ENCODE measurements at places on chromosomes 3 and 15. TPM values are rescaled to one million over a fixed set of nuclear protein-coding genes. Genes with fewer than 3 reads are reported as not detected.

DNA sequence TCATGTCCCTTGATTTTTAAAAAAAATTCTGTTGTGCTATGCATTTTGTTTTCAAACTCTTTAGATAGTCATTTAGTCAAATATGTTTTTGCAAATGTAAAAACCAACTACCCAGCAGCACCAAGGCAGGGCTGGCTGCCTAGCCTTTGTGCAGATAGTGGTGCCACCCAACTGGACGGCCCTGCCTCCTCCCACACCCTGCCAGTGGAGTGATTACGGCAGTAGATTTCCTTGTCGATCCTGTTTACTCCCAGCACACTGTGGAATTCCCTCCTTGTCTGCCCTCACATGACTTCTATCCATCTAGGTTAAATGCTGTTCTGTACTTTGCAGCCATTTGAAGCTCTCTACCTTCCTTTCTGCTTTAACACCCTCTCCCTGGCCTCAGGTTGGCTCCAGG lies 79.4 kb upstream of the PLXNA1 start:
- DNase-seq = no peak

GRCh38 chr3:59313365-59313764 lies 263.5 kb upstream of the CFAP20DC start:
- no peak for DNase-seq

DNA sequence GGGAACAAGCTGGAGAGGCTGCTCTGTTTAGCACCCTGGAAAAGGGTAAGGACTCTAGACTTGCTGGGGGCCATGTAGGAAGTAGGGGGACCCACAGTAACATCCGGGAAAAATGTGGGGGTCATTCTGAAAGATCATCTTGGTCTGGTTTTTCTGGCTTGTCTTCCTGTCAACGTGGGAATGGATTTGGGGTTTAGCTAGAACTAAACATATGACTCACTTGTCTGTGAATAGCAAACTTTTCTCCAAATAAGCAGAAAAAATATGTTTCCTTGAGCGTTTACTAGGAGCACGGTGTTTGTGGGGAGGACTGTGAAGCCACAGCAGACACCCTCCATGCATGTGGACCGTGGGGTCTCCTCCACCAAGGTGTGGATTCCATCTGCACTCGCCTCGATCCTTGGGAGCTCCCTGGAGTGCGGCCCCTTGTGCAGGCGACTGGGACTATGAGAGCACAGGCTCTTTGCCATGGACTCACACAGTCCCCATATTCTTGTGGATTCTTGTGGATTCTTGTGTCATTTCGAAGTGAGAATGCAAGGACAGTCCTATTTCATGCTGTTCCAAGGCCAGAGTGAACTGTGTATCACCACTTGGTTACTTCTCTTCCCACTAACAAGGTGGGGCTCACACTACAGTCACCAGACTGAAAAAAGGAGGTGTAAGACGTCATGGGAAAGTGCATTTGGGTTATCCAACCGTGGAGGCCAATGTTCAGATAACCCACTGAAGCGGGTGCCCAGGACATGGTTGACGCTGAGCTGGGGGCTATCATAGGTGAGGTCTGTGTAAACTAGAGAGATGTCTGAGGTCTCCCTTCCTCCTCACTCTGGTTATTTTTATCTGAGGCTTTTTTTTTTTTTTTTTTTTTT lies 25.5 kb downstream of the PGPEP1L start:
- DNase-seq = no peak

The CTXND1 gene
- 11.7 TPM for polyA plus RNA-seq

Measured in renal cortex interstitium (tissue), 15 donors.